ENCODE measurements at places on chromosomes 4 and X. TPM values are rescaled to one million over a fixed set of nuclear protein-coding genes. Genes with fewer than 3 reads are reported as not detected.

DNA sequence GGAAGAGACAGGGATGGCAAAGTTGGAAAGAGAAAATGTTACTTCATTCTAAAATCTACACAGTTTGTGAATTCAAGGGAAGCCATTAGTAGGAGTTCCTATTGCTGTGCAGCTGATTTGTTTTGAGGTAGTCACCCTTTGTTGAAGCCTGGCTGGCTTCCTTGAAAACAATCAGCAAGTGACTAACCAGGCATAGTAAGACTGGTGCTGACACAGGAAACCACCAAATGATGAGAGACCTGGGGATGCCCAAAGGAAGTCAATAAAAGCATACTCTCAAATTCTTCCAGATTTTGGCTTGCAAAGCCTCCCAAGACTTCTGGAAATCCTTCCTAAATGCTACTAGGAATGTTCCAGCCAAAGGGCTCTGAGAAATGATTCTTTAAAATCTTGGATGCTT, 23.9 kb upstream of the PRDM8 start:
- peaks cover 5% of the 10 kb centered on the region for H3K27me3 ChIP-seq
- no peaks in the 10 kb centered on the region for H3K36me3 ChIP-seq
- DNase-seq, result no peak
- no peak overlapping the region for H3K4me3 ChIP-seq
- H3K4me1 ChIP-seq, result no peaks in the 10 kb centered on the region
- H3K27ac ChIP-seq, result no peak overlapping the region

GRCh38 chrX:2552621-2553201, 51.9 kb upstream of the DHRSX start:
- no peak overlapping the region for H3K27ac ChIP-seq
- no peaks in the 10 kb centered on the region for H3K27me3 ChIP-seq
- H3K4me1 ChIP-seq, result no peaks in the 10 kb centered on the region

GRCh38 chr4:1242506-1243450, 6.2 kb downstream of the CTBP1 start:
- no peaks in the 10 kb centered on the region for H3K27me3 ChIP-seq
- H3K27ac ChIP-seq, result no peak overlapping the region
- peaks cover 45% of the 10 kb centered on the region for H3K4me1 ChIP-seq

- no peak for DNase-seq
- no peaks in the 10 kb centered on the region for H3K36me3 ChIP-seq
- no peaks in the 10 kb centered on the region for H3K4me1 ChIP-seq
- H3K4me3 ChIP-seq, result no peak overlapping the region
Observed at GRCh38 chr4:139647184-139647583, 18.4 kb upstream of the MGST2 start.

DNA sequence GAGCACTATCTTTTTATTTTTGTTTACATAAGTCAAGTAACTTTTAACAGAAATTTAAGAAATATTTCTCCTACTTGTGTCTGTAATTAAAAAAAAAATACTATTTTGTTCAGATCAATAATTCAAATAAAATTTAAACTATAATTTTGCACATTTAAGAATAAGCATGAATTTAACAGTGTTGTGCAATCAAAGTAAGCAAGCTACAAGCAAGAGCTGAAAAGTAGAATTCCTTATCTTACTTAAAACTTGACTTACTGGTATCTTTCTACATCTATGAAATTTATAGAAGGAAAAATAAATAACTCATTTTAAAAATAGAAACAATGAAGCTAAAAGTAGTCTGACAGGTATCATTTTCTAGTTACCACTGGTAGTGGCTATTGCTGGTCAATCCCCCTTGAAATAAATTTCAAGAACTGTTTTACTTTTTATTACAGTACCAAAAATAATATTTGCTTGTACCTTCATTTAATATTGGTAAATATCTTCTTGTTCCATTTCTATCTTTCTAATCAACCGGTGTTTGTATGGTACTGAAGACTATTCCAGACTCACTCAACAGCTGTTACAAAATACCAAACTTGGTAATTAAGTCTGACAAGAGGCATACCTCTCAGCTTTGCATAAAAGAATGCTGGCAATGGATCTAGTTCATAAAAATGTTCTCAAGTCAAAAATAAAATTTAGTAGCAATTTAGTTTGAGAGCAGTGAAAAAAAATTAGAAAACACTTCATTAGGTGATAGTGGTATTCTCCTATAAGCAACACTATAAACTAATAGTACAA, 62.2 kb downstream of the NOCT start:
- H3K36me3 ChIP-seq, result peaks cover 7% of the 10 kb centered on the region
- no peak overlapping the region for H3K4me3 ChIP-seq
- peaks cover 54% of the 10 kb centered on the region for H3K4me1 ChIP-seq
- no peak for DNase-seq
- no peaks in the 10 kb centered on the region for H3K27me3 ChIP-seq
- H3K27ac ChIP-seq, result no peak overlapping the region

- no peak for DNase-seq
- H3K27ac ChIP-seq, result no peak overlapping the region
- no peaks in the 10 kb centered on the region for H3K4me1 ChIP-seq
- H3K27me3 ChIP-seq, result no peaks in the 10 kb centered on the region
- no peak overlapping the region for H3K4me3 ChIP-seq
Observed at GRCh38 chr4:151355155-151355554, 29.8 kb upstream of the SH3D19 start.

DNA sequence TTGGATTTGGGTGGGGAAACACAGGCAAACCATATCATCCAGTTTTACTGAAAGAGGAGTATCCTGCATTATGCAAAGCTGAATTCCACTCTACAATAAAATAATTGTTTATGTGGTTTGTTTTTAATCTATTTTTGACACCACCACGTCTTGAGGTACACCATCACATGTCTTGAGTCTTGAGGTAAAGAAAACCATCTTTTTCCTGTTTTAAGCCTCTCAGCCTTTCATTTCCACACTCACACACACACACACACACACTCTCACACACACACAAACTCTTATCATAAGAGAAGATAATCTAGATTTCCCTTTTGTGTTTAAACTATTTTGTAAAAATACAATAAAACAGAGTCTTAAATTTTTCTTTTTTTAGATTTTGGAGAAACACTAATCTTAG, 32.0 kb downstream of the SPIN3 start:
- H3K27ac ChIP-seq, result no peak overlapping the region
- no peak overlapping the region for H3K4me3 ChIP-seq
- DNase-seq, result no peak
- no peaks in the 10 kb centered on the region for H3K36me3 ChIP-seq

GRCh38 chr4:86755388-86755787, 93.8 kb downstream of the SLC10A6 start:
- no peak overlapping the region for H3K4me3 ChIP-seq
- H3K27me3 ChIP-seq, result no peaks in the 10 kb centered on the region
- H3K36me3 ChIP-seq, result peaks cover 25% of the 10 kb centered on the region
- H3K27ac ChIP-seq, result no peak overlapping the region

DNA sequence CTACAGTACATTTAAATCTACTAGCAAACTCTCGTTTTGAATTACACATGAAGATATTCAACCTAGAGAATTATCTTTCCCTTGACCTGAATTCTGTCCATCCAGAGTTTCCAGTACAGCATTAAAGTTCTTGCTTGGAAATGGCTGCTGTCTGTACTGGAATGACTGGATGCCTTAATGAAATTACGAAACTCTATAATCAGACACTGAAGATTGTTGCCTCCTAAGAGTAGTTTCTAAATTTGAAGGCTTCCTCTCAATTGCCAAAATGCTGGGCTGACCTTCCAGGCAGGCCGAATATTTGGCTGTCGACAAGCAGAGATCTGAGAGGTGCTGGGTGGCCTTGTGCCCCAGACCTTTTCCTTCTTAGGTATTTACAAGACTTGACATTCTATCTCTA, 215.1 kb upstream of the GPC4 start:
- H3K4me3 ChIP-seq, result no peak overlapping the region
- H3K27me3 ChIP-seq, result no peaks in the 10 kb centered on the region
- H3K36me3 ChIP-seq, result no peaks in the 10 kb centered on the region
- DNase-seq, result no peak

DNA sequence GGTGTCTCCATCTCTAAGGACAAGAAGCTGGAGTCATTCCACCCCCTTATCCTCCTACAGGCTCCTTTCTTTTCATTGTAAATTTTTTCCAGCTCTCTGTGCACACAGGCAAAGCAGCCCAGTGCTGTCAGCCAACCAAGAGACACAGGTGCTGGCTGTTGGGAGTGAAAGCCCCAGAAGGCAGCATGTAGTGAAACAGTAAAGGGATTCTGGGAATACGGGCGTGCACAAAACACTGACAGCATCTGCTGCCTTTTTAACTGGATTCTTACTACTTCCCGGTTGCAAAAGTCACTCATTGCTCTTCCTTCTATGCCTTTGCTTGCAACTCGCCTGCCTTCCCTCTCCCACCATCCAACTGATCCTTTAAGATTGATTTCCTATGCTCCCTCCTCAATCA, 208.6 kb upstream of the PRPS2 start:
- no peak for DNase-seq
- no peak overlapping the region for H3K4me3 ChIP-seq
- no peaks in the 10 kb centered on the region for H3K36me3 ChIP-seq
- H3K27ac ChIP-seq, result no peak overlapping the region
- no peaks in the 10 kb centered on the region for H3K27me3 ChIP-seq

GRCh38 chr4:17809667-17810066, 890 bp downstream of the DCAF16 start:
- H3K27me3 ChIP-seq, result no peaks in the 10 kb centered on the region
- DNase-seq, result no peak
- peaks cover 43% of the 10 kb centered on the region for H3K4me1 ChIP-seq
- H3K36me3 ChIP-seq, result peaks cover 3% of the 10 kb centered on the region

DNA sequence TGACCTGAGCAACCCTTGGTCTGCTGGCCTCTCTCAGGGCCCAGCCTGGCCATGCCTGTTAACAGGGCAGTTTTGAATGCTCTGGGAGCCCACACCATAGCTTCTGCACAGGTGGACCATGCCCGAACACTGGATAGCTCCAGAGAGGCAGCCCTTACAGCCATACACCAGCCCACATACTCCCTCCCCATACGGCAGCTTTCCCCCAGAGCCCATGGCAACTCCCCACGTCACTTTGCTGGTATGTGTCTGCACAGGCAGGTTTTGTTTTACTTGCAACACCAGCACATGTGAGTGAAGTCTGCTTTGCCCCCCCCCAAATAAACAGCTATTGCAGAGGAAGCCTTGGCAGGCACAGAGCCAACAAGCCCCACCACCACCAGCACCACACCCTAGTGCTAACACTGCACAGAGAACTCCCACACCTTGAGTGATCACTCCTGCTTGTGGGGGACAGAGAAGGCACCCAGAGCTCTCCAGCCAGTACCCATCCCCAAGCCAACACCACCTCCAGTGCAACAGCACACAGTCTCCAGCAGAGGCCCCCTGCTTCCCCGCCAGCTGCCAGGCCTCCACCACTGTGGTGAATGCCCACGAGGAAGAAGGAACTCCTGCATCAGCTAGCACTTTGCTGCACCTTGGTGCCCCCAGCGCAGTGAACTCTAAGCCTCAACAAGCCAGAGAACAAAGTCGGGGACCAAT, 87.3 kb downstream of the STPG2 start:
- H3K4me3 ChIP-seq, result no peak overlapping the region
- no peaks in the 10 kb centered on the region for H3K36me3 ChIP-seq
- no peaks in the 10 kb centered on the region for H3K4me1 ChIP-seq
- no peak overlapping the region for H3K27ac ChIP-seq
- H3K27me3 ChIP-seq, result no peaks in the 10 kb centered on the region
- no peak for DNase-seq

GRCh38 chr4:174564529-174564928, 42.2 kb upstream of the HPGD start:
- H3K4me1 ChIP-seq, result no peaks in the 10 kb centered on the region
- no peak overlapping the region for H3K27ac ChIP-seq
- H3K36me3 ChIP-seq, result no peaks in the 10 kb centered on the region
- H3K27me3 ChIP-seq, result no peaks in the 10 kb centered on the region
- DNase-seq, result no peak

Gene ETDA
- total RNA-seq, result not detected

Gene CXorf65
- total RNA-seq, result not detected

Gene GSTCD
- 10.2 TPM for total RNA-seq

Gene CSAG2
- not detected for total RNA-seq

Gene WDR17
- 3.2 TPM for total RNA-seq

Gene DMRTC1
- 0.61 TPM for total RNA-seq

Gene UCHL1
- total RNA-seq, result 7.2 TPM

Gene MAGEB17
- total RNA-seq, result not detected

Gene GSX2
- not detected for total RNA-seq

Gene FGD1
- 3.7 TPM for total RNA-seq

Gene SHISA3
- total RNA-seq, result 5.8 TPM

Gene MRFAP1L1
- total RNA-seq, result 46.6 TPM

Gene CEP135
- total RNA-seq, result 6.8 TPM
